ENCODE measurements at places on chromosomes 4 and X.

GRCh38 chr4:118767109-118767508 is 68.8 kb downstream of the SEC24D start:
- DNase-seq, result no peak

- DNase-seq, result no peak
Observed at GRCh38 chrX:85977218-85977617, 70.1 kb downstream of the CHM start.

DNA sequence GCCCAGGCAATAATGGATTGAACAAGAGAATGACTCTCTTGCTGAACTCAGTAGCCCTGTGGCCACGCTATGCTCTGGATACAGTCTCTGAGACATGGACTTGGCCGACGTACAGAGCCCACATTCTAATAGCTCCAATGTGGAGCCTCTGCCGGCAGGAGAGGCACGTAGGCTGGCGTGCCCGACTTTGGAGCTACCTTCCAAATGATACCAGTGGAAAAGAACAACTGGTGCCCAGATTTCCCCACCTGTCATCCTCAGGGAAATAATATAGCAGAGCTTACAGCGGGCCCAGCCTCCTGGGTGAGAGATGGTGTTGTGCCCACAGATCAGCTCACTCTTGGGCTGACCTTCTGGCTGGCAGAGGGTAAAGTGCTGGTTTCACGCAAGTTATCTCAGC is 10.6 kb downstream of the NDP start:
- no peak for DNase-seq

- no peak for DNase-seq
Observed at GRCh38 chr4:117421706-117422105, 336.3 kb upstream of the TRAM1L1 start.

- DNase-seq, result no peak
Observed at GRCh38 chr4:1237981-1238675, 10.8 kb downstream of the CTBP1 start.

DNA sequence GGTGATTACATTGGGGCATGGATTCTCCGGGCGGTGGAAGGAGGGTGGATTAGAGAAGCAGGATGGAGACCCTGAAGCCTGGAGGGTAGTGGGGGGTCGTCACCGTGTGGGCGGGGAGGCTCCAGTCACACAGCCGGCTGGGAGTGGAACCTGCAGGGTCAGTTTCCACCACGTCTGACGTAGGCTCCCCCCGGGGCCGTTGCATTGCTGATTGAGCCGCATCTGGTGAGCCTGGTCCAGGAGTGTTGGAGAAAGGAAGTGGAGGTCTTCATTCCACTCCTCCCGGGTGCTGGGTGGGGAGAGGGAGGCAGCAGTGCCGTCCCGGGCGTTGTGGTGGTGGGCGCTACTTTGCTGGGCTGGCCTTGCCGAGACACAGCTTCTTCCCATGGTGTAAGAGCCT is 28.1 kb downstream of the TBC1D14 start:
- DNase-seq, result no peak

DNA sequence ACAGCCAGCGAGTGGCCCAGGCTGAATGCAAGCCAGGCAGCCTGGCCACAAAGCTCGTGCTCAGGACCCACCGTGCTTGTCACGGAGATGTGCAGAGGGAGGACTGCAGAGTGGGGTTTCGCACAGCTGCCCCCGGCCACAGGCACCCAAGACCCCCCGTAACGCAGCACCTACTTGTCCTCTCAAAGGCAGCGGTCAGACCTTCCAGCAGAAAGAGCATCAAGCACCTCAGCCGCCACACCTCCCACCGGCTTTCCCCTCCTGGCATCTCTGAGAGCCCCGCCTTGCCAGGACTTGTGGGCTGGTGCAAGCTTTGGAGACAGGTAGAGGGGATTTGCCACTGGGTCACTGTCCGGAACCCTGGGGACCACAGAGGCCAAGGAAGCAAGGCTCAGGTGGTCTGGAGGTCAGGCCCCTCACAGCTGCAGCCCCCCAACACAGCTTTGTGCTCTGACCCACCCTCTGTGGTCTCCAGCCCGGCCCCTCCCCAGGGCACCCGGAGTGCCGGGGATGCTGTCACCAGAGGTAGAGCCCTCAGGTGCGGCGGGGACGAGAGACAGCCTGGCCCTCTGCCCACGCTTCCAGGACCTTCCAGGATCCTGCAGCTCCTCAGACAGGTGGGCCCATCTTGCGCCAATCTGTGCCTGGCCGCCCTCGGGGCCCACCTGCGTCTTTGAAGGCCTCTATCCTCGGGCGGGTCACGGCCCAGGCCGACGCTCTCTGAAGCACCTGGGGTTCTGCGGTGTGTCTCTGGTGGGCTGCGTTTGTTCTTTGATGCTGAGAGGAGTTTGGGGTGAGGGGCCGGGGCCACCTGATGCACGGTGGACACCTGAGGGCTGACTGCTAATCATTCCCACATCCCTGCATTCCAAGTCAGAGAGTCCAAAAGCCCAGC is 34.4 kb upstream of the HMX1 start:
- no peak for DNase-seq

DNA sequence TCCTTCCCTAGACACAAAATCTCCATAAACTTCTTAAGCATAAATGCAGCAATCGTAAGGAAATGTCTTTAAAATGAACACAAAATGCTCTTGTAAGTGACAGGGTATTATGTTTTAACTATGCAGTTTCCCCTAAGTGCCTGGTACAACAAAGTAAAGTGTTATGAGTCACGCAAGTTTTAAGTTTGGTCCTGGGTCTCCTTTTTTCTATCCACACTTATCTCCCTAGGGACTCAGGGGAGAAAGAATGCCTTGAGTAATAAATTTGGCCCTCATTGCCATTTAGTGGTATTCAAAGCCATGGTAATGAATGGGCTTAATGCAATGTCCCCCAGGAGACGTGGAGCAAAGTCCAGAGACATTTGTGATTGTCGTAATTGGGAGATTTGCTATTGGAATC is 149.1 kb downstream of the MAGEB17 start:
- DNase-seq, result no peak

- no peak for DNase-seq
Observed at GRCh38 chrX:152465132-152465531, 14.0 kb upstream of the GABRA3 start.

GRCh38 chr4:65498606-65499005 is 171.7 kb downstream of the EPHA5 start:
- no peak for DNase-seq

DNA sequence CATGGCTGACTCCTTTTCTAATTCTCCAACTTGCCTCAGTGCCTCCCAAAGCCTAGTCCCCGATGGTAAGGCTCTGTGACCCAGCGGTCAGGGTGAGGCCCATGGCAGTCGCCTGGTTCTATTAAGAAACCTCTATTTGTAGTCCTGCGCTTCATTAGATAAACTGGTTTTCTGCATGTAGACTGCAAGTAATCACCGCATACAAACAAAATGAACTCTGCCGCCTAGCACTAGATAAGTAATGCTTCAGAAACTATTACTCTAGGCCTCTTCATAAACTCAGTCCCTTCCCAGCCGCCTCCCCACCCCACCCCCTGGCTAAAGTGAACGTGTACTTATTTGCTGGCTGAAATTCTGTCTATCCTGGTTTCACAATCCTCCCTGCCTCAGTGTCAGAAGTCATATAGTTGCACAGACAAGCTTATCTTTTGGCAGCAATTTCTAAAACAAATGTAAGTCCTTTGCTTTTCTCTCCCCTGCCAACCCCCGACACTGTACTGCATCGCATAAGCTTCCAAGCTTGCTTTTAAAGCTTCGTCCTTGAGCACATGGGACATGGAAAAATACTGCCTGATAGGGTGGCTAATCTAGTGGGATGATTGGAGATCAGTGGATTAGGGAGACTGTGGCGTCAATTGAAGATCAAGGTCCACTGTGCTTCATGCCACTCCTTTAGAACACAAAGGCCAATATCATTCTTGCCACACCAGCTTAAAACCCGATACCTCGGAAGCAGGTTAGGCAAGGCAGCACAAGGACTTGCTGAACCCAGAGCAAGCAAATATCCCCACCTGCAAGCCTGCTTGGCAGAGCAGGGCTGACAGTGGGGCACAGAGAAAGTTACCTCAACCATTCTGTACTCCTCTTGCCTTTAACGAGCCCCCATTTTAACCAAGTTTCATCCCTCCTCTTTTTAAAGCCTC is 125.8 kb downstream of the IRF2 start:
- DNase-seq, result no peak

GRCh38 chrX:29397506-29397905 is 810.3 kb downstream of the IL1RAPL1 start:
- peak; percentile 37 for DNase-seq

DNA sequence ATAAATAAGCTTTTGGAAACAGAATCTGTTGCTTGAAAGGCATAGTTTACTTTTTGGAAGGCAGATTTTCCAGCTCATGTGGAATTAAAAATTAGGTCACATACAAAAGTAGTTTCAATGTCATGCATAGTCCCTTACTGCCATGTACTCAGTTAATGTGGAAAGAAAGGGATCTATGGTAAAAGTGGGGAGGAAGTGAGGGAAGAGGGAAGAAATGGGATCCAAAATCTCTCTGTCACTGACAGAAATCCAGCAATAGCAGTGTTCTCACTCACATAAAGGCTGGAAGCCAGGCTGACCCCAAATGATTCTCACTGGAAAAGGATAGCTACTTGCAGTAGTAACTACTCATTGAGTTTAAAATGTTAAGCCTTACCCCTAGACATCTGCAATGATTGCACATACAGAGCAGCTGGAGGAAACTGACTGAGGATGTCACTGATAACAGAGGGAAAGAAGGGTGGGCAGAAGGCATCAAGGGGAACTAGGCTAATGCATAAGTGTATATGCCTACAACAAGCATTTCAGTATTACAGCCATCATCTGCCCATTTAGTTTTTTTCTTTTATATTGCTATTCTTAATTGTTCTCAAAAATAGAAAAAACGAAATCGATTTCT is 445.6 kb downstream of the FAT4 start:
- no peak for DNase-seq

GRCh38 chr4:30002341-30002740 is 717.8 kb upstream of the PCDH7 start:
- DNase-seq, result no peak

GRCh38 chr4:127249767-127250108 is 383.0 kb upstream of the INTU start:
- DNase-seq, result no peak

Data from EH (cell line).